ENCODE measurements at places on chromosomes 13 and 19. TPM values are rescaled to one million over a fixed set of nuclear protein-coding genes. Genes with fewer than 3 reads are reported as not detected.

The FCHO1 gene
- 6.2 TPM for total RNA-seq

The C19orf38 gene
- total RNA-seq: 2.3 TPM

The SOX21 gene
- total RNA-seq: not detected

DNA sequence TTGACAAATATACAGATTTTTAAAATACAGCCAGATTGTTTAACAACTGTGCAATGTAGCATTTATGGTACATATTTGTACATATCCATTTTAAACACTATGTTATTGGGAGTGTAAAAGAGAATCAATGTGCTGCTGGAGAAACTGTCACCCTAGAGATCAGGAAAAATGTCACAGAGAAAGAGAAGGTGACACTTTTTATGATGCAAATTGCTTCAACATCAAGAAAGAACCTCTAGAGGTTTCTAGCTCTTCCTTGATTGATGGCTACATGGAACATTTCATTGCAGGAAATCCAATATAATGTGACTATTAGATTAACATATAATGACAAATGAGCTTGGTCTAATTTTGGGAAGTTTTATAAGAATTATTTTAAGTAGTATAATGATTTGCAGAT lies 1491.2 kb upstream of the PCDH20 start:
- DNase-seq: no peak

GRCh38 chr13:107846642-107847041 lies 368.7 kb downstream of the LIG4 start:
- DNase-seq: no peak

DNA sequence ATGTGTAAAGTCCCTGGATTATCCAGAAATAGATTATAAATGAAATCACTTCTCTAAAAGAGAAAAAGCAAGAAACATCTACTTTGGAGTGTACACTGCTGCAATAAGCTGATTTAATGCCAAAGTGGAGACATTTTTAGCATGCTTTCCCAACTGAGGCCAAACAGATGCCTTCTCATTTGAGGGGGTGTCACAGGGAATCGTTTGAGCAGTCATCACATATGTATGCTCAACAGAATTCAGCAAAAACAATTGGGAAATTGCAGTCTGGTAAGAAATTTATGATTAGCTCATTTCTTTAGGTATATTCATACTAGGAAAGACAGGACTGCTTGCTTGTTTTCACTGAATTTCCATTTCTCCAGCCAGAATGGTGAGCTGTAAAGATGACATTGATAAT lies 27.3 kb upstream of the TPP2 start:
- no peak for DNase-seq

DNA sequence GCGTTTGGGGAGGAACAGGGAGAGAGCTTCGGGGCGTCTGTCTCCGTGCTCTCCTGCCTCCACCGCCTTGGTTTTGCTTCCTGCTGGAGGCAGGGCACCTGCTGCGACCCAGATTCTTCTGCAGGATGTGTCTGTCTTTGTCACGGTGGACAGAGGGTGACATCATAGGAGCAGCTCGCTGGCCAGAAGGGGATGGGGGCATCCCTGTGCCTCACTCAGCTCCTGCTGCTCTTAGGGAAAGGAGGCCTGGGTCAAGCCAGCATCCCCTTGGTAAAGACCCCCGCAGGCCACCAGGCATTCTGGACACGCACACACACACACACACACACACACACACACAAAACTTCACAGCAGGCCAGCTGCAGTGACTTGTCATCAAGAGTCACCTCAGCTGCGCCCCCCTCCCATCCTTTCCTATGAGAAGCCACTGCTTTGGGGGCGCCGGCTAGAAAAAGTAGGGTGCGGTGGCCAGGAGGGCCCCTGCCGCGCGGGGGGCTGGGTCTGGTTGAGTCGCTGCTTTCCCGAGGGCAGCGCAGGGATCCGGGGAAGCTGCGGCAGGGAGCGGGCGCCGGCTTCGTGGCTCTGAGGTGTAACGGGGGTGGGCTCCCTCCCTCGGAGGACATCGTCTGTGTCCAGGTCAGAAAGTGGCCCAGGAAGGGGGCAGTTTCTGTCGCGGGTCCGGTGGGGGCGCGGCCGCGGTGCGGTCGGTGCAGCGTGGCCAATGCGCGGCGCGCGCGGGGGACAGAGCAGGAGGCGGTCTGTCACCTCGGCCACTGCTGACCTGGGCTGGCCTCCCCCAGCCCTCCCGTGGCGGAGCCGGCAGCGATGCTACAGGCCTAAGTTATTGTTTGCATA lies 15.8 kb upstream of the NPAS1 start:
- DNase-seq: no peak

- DNase-seq: no peak
These were observed 5.6 kb downstream of the NANOS2 start for GRCh38 chr19:45908956-45909355.

GRCh38 chr19:6735181-6735911 lies 2.0 kb downstream of the GPR108 start:
- DNase-seq: no peak

The LGALS7 gene
- not detected for total RNA-seq

DNA sequence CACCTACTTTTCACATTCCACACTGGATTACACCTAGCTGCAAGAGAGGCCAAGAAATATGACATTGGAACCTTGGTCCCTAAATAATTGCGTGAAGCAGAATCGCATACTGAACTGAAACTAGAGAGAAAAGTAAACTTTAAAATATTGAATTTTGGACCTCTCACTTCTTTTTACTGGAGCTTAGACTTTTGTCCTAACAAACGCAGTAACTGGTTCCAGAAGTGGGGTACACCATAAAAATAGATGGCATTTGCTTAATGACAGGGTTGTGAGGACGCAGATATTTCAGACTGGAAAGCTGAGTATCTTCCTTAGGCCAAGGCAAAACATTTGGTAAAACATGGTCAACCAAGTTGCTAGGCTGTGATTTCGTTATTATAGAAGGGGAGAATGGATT lies 19.2 kb upstream of the TPM4 start:
- DNase-seq: no peak

The STX10 gene
- 56.7 TPM for total RNA-seq

The EFNA2 gene
- 14.0 TPM for total RNA-seq

- DNase-seq: no peak
These were observed 52.8 kb downstream of the TNFSF13B start for GRCh38 chr13:108322206-108322824.

GRCh38 chr19:13985771-13986347 lies 20.3 kb downstream of the RFX1 start:
- no peak for DNase-seq

GRCh38 chr13:78215458-78216108 lies 297.0 kb upstream of the EDNRB start:
- no peak for DNase-seq

GRCh38 chr19:11699931-11700794 lies 38.6 kb downstream of the ZNF823 start:
- no peak for DNase-seq

DNA sequence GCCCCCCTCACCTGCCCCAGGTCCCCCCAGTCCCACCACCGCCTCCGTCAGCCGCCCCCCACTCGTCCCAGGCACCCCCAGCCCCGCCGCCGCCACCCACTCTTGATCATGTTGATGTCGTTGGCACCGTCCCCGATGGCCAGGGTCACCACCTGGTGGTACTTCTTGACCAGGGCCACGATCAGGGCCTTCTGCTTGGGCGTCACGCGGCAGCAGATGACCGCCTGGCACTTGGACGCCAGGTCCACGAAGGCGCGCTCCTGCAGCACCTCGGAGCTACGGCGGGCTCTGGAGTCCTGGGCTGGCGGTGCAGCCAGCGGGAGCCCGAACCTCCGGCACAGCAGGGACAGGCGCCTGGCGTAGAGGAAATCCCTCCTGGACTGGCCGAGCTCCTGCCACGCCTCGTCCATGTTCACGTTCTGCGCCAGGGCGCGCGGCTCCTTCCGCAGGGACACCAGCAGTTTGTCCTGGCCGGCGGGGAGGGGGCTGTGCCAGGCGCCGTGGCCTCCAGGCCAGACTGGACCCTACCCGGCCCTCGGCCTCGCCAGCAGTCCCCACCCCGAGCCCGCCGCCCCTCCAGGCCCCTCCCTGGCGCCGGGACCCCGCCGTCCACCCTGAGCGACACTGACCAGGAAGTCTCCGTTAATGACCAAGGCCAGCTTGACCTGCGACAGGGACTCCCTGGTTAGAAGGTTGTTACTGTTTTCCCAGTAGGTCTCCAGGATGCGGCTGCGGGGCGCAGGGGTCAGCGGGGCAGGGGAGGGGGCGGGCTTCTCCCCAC lies 22.6 kb downstream of the ATP8B3 start:
- no peak for DNase-seq

GRCh38 chr13:99231721-99232120 lies 26.5 kb downstream of the GPR18 start:
- no peak for DNase-seq

The ZNF471 gene
- total RNA-seq: not detected

- DNase-seq: peak; percentile 88
These were observed 9.1 kb upstream of the LILRB5 start for GRCh38 chr19:54266133-54266532.

DNA sequence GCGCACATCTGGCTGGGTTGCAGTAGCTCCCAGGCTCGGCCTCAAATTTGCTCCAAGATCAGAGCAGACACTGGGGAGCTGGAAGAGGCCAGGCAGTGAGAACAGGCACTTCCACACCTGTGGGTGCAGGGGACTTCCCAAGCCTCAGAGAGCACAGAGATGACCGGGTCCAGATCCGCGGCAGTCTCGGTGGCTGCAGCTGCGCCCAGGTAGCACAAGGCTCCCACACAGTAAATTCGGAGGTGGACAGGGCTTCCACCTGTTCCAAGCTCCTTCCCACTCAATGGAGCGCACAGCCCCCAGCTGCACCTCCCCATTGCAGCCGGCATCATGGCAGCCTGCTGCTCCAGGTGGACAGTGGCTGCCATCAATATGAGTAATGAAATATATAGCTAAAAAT lies 1417.4 kb upstream of the SLC10A2 start:
- DNase-seq: no peak

DNA sequence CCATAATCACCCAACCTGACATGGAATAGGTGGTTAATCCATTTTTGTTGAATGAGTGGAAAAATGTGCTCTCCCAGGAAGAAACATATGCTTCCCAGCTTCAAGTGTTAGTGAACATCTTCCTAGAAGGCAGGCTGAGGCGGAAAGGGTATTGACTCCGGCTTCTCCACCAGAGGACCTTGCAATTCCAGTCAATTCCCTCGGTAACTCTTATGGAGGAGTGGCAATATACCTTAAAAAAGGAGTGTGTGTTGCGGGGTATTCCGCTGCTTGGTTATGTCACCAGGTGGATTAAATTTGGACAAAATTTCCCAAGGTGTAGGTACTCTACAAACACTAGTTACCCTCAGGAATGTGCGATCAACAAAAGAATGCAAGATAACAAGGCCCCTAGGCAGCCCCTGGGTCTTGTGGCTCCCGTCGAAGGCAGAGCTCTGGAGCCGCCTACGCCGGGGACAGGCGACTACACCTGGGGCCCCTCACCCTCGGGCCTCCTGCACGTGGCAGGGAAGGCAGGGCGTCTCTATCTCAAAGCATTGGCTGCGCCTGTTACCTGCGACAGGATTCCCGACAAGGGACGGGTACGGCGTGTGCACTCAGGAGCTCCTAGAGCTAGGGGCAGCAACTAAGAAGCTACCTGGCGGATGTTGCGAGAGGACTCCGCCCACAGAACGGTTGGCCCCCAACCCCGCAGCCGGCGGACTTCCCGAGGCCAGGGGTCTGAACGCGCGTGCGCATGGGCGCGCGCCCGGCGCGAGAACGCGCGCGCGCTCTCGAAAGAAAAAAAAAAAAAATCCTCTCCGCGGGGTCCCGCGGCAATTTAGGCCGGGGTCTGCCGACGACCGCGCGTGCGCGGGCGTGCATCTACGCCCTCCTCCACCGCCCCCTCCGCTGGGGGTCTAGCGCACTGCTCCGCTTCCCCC lies at the start of gene WDR87:
Gene WDR87 (minus strand): TSS at position 649 of the 923 bp plus-strand sequence. CDS start 8,355 bp downstream, outside the sequence.
- peak; percentile 85 for DNase-seq

- no peak for DNase-seq
These were observed 7.2 kb downstream of the HNRNPL start for GRCh38 chr19:38842439-38843174.

The CEACAM20 gene
- total RNA-seq: not detected

- peak; percentile 58 for DNase-seq
These were observed 814 bp downstream of the S1PR2 start for GRCh38 chr19:10230173-10230860.

DNA sequence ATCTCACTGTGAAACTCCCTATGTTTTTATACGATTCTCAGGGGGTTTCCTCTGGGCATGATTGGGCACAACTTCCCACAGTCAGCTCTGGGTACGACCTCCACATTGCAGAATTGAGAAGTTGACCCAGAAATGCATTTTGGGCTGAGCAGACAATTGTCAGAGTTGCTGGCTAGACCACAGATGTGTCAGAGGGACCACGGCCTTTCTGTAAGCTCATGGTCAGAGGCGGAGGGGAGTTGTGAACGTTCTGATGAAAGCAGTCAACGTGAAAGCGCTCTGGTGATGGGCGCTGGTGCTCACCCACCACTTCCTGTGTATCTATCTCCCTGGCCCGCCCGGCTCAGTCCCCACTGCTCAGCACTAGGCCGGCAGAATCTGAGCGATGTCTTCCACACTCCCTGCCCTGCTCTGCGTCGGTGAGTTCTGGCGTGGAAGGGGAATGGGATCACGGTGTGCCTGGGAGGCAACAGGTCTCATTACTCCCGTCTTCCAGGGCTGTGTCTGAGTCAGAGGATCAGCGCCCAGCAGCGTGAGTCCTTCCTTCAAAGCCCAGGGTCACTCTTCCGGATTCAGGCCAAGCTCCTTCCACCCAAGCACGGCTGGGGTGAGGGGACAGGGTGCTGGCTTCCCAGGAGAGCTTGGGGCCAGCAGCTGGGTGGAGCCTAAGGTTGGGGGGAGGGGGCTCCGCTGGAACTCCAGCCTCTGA lies at the start of gene NCR1:
Gene NCR1 (plus strand): TSS at position 346 of the 709 bp plus-strand sequence. CDS start 40 bp downstream, at position 386.
- DNase-seq: no peak

GRCh38 chr19:2478278-2478755 lies 2.4 kb downstream of the GADD45B start:
- DNase-seq: peak; percentile 64

DNA sequence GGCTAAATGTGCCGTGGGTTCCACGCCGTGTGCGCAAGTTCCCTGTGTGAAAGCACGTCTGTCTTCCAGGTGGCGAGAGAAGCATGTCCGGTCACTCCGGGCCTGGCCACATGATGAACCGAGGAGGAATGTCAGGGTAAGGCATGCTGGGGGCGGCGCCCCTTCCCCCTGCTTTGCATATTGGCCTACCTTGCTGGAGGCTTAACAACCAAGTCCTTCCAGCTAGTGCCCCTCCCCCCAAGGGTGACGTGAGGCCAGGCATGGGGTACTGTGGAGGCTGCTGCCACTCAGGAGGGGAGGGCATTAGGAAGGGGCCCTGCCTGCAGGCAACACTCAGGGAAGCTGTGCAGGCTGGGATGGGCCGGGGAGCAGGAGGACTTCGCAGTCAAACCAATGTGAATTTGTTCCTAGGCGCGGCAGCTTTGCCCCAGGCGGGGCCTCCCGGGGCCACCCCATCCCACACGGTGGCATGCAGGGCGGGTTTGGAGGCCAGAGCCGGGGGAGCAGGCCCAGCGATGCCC lies 12.5 kb downstream of the MICOS13 start:
- DNase-seq: no peak

DNA sequence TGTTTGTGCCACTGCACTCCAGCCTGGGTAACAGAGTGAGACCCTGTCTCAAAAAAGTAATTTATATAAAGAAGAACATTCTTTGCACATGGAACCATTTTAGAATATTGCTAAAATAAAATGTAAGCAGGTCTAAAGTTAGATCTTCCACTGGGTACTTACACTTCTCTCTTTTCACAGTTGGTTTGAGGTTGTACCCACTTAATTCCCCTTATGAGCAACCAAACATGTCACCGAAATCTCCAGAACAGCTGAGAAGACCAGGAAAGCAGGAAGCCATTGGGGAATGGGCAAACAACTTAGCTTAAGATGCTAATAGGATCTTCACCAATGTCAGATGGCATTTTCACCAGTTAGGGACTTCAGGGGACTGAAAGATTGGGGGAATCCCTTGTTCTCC lies 18.8 kb downstream of the NLRP4 start:
- no peak for DNase-seq

All from mesothelial cell of epicardium (in vitro differentiated cells).